ENCODE measurements at places on chromosomes 1 and 21.

GRCh38 chr1:151210830-151211229 is 12.5 kb downstream of the PIP5K1A start:
- DNase-seq = no peak

DNA sequence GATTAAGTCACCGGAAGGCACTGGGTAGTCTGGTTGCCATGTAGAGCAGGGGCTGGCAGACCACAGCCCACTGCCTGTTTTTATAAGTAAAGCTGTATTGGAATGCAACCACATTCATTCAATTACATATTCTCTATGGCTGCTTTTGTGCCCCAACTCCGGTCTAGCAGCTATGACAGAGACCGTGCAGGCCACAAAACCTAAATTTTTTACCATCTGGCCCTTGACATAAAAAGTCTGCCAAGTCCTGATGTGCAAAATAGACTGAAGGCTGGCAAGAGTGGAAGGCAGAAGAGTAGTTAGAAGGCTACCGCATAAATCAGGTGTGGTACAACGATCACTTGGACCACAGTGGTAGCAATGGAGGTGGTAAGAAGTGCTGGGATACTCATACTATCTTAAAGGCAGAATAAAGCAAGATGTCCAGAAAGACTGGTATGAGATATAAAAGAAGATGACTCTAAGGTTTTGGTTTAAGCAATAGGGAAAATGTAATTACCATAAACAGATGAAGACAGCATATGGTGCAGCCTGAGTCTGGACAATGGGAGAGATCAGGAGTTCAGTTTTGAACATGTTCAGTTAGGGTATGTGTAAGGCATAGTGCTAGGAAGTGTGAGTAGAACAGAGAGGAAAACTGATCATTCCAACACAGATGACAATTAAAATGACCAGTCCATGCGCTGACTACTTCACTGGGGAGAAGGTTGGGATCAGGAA is 37.2 kb downstream of the EGLN1 start:
- DNase-seq = no peak

DNA sequence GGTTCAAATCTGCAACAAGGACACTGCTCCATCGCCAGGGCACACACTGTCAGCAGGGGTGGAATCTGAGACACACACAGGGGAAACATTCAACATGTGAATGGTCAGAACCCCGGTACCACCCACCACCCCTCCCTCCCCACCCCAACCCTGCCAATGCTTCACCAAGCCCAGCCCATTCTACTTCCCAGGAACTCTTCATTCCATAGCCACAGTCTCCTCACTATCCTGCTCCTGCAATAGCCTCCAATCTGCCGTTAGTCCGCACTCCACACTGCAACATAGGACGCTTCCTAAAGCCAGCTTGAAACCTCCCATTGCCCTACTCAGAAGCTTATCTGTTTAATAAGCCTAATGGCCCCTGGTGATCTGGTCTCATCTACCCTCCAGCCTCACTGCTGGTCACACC is 7.5 kb upstream of the RAB3B start:
- no peak for DNase-seq

DNA sequence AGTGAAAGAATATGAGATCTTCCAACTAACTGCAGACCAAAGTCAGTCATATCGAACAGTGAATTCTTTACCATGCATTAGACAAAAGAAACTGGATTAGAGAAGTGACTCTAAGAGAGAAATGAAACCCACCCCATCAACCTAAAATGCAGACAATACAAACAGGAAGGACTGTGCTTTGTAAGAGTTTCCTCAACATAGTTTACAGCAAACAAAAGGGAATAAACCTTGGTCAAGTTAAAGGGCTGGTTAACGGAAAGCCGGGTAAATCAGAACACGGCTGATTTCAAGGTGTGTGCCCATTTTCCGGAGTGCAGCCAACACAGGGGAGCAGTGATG is 39.2 kb downstream of the SIPA1L2 start:
- no peak for DNase-seq

- DNase-seq = no peak
These were observed 70.1 kb downstream of the PTPRC start for GRCh38 chr1:198708761-198709525.

- DNase-seq = no peak
These were observed 59.8 kb downstream of the ITPKB start for GRCh38 chr1:226679262-226679661.

- no peak for DNase-seq
These were observed 242.6 kb upstream of the CXADR start for GRCh38 chr21:17270229-17270628.

DNA sequence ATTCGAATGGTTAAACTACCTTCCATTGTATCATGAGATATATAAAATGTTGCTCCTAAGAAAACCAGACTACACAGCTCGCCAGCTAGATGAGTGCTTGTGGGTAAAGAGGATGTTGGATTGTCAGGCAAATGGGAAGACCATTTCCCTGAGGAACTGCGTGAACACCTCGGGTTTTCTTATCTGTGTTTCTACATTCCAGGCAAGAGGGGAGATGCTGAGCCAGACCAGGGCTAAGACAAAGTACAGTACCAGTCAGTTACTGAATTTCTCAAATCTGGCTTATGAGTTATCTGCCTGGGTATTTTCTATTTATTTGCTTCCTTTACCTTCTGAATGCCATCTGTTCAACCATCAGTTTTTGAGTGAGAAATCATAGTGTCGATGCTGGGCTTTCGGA is 170.8 kb downstream of the PLA2G4A start:
- DNase-seq = no peak

DNA sequence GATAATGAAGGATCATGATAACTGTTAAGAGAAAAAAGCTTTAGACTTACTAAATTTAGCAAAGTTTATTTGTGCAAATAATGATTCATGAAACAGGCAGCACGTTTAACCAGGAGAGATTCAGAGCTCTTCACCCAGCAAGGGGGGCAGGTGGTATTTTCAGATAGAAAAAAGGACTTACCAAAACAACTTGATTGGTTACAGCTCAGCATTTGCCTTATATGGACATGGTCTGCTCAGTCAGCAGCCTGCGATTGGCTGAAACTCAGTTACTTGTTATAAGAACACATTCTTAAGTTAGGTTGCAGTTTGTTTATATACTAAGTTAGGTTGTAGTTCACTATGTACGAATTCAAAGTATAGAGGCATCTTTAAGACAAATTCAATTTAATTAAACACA is 165.6 kb downstream of the DUSP10 start:
- DNase-seq = no peak

DNA sequence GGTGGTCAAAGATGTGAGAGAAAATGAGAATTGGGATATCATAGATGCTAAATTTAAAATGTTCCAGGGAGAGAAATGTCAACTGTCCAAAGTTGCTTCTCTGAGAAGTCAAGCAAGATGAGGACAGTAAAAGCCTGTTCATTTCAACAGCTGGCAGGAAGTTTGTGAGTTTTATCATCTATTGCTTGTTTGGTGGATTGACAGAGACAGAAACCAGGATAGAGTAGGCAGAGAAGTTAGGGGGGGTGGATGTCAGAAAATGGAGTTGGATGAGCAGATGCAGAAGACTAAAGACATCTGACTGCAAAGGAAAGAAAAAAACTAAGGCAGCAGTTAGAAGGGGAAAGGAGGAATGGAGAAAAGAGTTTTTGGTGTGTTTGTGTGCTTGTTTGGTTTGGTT is 78.4 kb downstream of the AK5 start:
- no peak for DNase-seq

GRCh38 chr1:19385869-19386591 is 73.9 kb downstream of the SLC66A1 start:
- DNase-seq = no peak

DNA sequence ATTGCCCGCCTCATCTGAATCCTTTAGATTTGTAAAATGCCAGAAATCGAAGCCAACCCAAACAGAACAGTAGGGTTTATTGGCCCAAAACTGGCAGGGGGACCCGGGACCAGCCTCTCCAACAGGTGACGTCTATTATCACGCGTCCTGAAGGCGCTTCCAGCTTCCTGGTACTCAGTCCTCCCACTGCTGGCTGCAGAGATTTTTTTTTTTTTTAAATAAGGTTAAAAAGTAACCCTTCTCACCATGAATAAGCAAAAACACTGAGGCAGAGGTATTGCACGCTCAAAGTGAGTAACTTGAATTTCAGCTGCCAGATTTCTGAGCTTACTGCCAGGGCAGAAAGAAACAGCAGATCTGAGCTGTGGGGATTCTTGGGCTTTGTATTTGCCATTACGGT is 54.4 kb upstream of the GCLM start:
- DNase-seq = no peak

DNA sequence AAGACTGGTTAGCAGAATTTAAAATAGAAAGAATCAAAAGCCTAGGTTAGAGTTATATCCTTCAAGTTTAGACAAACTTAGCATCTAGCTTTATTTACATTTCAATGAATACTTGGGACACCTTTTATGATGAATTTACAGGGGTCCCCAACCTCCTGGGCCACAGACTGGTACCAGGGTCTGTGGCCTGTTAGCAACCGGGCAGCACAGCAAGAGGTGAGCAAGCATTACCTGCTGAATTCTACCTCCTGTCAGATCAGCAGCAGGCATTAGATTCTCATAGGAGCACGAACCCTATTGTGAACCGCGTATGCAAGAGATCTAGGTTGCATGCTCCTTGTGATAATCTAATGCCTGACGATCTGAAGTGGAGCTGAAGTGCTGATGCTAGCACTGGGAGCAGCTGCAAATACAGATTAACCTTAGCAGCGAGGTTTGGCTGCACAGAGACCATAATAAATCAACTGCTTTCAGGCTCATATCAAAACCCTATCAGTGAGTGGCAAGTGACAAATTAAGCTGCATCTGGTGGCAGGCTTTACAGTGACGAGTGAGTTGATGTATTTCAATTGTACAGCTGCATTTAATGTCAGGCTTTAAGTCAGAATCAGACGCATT is 82.0 kb downstream of the UCHL5 start:
- DNase-seq = no peak

GRCh38 chr1:161173711-161174110 is 3.6 kb downstream of the B4GALT3 start:
- DNase-seq = no peak

GRCh38 chr1:171817511-171818265 is 23.6 kb upstream of the DNM3 start:
- DNase-seq = no peak

GRCh38 chr1:37811027-37811655 is 3.1 kb upstream of the YRDC start:
- DNase-seq = no peak

- DNase-seq = no peak
These were observed at the start of gene HTR1D for GRCh38 chr1:23217421-23218115. HTR1D (minus strand) TSS chr1:23217502; CDS start chr1:23194219, 23,283 bp downstream.

Data from stimulated activated CD8-positive, alpha-beta memory T cell treated with anti-CD3 and anti-CD28 coated beads, Interleukin-4, amount 100 ng/mL, for 1 hour (primary cell).